Cardiac muscle cell (in vitro differentiated cells and primary cell): ENCODE measurements at places on chromosomes 1 and 21. TPM values are rescaled to one million over a fixed set of nuclear protein-coding genes. Genes with fewer than 3 reads are reported as not detected.
A peak's percentile ranks its signal among the peaks of the same experiment; 100 is the strongest.

SLC22A15 gene
- 2.3 and 2.7 TPM in 2 replicates for total RNA-seq

CFHR1 gene
- total RNA-seq, result 0.25 TPM in 1 of 2 replicates, not detected in the other

GRCh38 chr1:156393095-156393494 is 24.1 kb downstream of the RHBG start:
- no peak for DNase-seq

DNA sequence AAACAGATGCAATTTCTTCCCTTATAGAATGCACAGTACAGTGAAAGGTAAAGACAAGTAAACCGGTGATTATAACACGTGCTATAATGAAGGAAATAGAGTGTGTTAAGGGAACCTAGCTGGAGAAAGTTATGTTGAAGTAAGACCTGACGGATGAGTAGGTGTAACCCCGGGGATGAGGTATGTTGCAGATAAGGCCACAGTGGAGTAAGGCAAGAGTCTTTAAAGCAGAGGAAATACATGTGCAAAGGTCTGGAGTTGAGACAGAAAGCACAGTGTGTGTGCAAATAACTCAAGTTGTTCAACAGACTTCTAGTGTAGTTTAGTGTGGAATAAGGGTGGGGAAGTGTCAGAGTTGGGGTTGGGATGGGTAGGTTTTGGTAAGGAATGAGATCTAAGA is 2.9 kb downstream of the DBT start:
- DNase-seq, result no peak

DNA sequence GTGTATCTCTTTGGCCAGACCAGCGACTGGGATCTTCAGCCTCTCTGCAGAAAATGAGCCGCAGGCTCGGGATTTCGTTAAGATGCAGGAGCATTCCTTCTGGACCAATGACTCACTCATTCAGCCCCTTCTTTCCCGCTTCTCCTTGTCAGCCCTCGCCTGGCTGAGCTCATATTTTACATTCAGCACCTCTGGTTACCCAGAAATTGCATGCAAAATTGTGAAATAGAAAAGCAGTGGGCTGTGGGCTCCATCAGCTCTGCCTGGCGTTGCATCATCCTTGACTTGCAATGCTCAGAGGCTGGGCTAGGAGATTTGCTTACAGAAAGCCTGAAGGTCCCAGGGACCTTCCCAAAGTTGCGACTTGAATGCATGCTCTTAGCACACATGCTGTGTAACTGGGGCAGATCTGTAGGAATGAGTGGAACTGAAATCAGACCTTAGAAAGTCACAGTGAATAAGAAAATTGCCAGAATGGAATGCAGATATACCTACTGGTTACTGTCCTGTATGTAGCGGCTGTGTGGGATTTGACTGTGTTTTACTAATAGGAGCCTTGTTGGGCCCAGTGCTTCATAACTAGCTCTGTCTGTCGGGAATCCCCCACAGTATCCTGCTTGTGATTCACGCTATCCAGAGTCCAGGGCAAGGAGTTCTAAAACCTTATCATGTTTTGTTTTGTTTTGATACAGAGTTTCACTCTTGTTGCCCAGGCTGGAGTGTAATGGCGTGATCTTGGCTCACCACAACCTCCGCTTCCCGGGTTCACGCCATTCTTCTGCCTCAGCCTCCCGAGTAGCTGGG is 444.8 kb downstream of the KIF26B start:
- DNase-seq, result no peak

DNA sequence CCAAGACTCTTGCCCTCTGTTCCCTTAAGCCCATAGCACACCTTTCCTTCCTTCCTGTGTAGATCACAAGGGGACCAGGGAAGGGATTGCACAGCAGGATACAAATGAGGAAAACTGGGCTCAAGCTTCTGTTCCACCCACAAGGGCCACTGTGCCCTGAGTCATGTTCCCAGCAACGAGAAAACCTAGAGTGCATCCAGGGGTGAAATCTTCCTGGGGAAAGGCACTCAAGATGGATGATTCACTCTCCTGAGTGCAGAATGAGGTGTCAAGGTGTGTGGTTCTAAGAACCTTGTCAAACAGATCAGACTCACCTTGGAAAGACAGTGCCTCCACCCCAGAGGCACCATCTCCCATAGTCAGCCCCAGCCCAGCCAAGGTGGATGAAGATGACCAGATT is 40.7 kb upstream of the EYA3 start:
- DNase-seq, result peak; percentile 54

- DNase-seq, result no peak
Measured at GRCh38 chr1:31398246-31398645, 14.8 kb upstream of the SERINC2 start.

DMBX1 gene
- not detected in 2 replicates for total RNA-seq

LAX1 gene
- total RNA-seq, result not detected in 2 replicates

PTPRC gene
- not detected in 2 replicates for total RNA-seq

GRCh38 chr1:118190561-118190960 is 5.5 kb upstream of the SPAG17 start:
- DNase-seq, result no peak

DNA sequence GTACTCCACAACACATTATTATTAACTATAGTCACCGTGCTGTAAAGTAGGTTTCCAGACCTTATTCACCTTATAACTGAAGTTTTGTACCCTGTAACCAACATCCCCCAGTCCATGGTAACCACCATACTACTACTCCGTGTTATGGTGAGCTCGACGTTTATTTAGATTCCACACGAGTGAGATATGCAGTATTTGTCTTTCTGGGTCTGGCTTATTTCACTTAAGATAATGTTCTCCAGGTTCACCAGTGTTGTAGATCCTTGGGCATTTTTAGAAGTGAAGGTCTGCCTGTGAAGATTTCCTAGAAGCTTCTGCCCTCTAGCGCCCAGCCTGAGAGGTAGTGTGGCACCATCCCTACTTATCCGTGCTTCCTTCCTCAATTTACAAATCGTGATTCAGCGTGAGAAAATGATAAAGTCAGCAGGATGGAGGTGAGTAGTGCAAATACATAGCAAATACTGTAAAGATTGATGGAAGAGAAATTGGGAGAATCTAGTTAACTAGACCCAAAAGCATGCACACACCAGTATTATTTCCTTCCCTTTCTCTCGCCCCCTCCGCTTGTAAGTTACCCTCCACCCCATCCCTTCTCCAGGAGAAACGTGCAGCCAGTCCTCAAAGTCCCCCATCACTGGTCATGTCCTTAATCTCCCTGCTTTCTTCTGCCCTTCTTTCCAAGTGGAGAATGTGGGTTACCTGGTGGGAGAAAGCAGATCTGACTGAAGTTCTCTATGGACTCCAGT is 36.0 kb upstream of the DISC1 start:
- peak; percentile 78 for DNase-seq

INKA2 gene
- total RNA-seq, result 7.5 and 11.1 TPM in 2 replicates

- peak; percentile 75 for DNase-seq
Measured at GRCh38 chr1:22275626-22276395, 132.9 kb upstream of the WNT4 start.

MAGOH gene
- 30.9 and 36.6 TPM in 2 replicates for total RNA-seq

DNA sequence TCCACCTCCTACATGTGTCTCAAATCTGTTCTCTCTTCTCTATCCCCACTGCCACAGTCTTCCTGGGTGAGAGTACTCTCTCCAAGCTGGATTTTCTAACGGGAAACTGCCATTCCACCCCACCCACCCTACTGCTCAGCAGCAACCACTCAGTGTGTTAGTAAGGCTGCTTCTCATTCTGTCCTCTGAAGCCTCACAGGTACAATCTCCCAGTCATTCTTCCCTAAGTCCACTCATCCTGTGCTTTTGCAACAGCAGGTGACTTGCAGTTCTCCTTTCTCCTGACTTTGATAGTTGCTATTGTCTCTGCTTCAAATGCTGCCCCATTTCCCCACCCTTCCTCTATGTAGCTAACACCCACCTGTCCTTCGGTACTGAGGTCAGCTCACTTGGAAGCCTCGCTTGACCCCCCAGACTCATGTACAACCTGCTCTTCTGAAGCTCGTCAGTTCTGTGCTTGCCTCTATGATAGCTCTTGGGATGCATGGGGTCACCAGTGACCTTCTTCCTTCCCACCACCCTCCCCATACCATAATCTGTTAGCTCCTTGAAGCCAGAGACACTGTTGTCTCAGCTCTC is 188.9 kb downstream of the RRAGC start:
- DNase-seq, result no peak

TDRKH gene
- 7.8 and 13.5 TPM in 2 replicates for total RNA-seq

GRCh38 chr21:38599381-38599975 is 101.2 kb upstream of the ERG start:
- no peak for DNase-seq

GRCh38 chr1:163781146-163781545 is 459.4 kb downstream of the NUF2 start:
- no peak for DNase-seq

DNA sequence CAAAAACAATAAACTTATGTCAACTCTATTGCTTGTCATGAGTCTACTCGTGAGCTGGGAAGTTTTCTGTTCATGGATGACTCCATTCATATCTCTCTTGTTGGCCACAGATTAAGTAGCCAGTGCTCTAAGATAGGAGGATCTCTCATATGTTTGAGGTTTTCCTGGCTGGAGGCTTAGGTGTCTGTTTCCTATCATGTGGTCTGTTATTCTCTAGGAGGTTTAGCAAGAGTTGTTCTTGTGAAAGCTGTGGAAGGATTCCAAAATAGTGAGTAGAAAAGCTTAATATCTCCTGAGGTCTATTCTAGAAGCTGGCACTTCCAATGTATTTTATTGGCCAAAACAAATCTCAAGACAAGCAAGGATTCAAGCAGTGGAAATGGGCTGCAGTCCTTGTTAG is 5.8 kb upstream of the KRTAP20-2 start:
- DNase-seq, result no peak

NAV1 gene
- 113 and 151 TPM in 2 replicates for total RNA-seq

- no peak for DNase-seq
Measured at GRCh38 chr1:72498371-72498770, 216.0 kb upstream of the NEGR1 start.

PLA2G2F gene
- total RNA-seq, result not detected in 2 replicates

DNA sequence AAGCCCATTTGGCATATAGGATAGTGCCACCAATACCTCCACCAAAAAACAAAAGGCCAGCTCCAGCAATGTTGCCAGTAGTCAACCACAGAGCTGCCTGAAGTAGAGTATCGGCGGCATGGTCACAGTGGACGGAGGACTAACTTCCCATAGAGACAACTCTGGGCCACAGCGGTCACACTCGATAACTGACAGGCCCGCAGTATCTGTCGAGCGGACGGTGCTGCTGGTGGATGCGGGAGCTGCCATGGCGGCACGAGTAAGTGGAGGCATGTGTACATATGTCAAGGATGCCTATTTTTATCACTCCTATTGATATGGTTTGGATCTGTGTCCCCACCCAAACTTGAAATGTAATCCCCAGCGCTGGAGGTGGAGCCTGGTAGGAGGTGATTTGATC is 4.1 kb downstream of the KRTAP12-1 start:
- no peak for DNase-seq
